ENCODE measurements at places on chromosomes 5 and 9.

GRCh38 chr5:171424726-171425125 is 5.3 kb downstream of the FGF18 start:
- DNase-seq, result no peak

GRCh38 chr5:123452401-123452800 is 29.2 kb upstream of the CEP120 start:
- no peak for DNase-seq

DNA sequence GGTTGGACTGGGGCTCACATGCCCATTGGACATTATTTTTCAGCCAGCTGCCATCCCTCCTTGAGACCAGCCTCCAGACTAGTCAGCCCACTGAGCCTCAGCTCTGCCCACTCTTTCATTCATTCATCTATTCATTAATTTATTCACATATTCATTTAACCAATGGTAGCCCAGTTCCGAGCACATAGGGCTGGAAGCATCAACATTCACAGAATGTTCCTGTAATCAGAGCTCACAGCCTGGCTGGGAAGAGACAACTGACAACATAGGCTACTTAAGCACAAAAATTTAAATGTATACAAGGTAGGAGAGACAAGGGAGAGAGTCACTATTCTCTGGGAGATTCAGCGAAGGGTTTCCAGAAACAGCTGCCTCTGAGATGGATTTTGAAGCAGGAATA is 17.0 kb upstream of the PBX3 start:
- no peak for DNase-seq

DNA sequence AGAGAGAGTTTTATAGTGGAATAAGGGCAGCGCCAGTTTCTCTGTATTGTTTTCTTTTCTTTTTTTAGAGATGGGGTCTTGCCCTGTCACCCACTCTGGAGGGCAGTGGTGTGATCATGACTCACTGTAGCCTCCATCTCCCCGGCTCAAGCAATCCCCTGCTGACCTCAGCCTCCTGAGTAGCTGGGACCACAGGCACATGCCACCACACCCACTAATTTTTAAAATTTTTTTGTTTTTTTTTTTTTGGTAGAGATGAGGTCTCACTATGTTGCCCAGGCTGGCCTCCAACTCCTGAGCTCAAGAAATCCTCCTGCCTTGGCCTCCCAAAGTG is 119.0 kb downstream of the PIK3R1 start:
- no peak for DNase-seq

- no peak for DNase-seq
These were observed 80.3 kb downstream of the FAM81B start for GRCh38 chr5:95471487-95471886.

- DNase-seq, result no peak
These were observed 26.2 kb downstream of the WWC1 start for GRCh38 chr5:168317521-168318147.

DNA sequence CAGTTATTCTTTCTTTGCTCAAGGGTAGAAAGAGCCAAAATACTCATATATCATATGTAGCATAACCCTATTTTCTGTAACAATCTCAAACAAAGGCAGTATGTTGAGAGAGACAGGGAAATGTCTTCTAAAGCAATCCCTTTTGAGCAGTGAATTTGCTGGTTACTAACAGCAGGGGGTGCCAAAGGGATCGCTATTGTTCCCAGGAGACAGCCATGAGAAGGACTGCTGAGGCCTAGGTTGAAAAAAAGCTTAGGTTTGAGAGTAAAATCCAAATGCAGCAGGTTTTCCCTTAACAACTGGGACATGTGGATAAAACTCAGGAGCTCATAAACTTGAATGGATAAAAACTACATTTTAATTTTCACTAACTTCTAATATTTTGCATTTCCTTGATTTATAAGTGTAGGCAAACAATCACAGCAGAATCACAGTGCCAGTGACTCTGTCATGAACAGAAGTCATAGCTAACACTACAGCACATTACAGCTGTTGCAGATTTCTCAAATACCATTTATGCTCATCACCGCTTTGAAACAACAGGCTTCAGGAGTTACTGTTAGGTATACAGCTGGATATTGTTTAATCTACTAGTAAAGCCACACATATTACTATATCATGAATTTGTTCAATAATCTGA is 148.4 kb downstream of the MAPKAP1 start:
- DNase-seq, result no peak

- no peak for DNase-seq
These were observed 7.4 kb upstream of the CEL start for GRCh38 chr9:133054194-133054890.

DNA sequence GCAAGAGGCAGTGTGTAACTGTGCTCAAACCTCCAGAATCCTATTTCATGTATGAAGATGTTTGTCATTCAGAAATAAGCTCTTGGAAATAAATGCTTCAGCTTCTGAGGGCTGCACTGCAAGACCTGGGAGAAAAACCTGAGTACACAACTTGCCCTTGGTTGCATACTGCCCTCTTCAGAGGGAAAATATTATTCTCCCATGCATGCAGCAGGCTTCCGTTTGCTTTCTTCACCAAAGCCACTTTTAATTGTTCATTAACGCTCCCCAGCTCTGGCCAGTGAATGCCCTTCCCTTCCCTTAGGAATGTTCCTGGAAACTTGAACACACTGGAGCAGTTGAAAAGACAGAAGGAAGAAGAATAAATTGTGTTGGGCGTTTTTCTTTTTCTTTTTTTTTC is 2.5 kb upstream of the WHRN start:
- no peak for DNase-seq

GRCh38 chr5:112534611-112535255 is 115.7 kb upstream of the EPB41L4A start:
- DNase-seq, result no peak

GRCh38 chr9:111151537-111151936 is 113.3 kb upstream of the LPAR1 start:
- DNase-seq, result no peak

DNA sequence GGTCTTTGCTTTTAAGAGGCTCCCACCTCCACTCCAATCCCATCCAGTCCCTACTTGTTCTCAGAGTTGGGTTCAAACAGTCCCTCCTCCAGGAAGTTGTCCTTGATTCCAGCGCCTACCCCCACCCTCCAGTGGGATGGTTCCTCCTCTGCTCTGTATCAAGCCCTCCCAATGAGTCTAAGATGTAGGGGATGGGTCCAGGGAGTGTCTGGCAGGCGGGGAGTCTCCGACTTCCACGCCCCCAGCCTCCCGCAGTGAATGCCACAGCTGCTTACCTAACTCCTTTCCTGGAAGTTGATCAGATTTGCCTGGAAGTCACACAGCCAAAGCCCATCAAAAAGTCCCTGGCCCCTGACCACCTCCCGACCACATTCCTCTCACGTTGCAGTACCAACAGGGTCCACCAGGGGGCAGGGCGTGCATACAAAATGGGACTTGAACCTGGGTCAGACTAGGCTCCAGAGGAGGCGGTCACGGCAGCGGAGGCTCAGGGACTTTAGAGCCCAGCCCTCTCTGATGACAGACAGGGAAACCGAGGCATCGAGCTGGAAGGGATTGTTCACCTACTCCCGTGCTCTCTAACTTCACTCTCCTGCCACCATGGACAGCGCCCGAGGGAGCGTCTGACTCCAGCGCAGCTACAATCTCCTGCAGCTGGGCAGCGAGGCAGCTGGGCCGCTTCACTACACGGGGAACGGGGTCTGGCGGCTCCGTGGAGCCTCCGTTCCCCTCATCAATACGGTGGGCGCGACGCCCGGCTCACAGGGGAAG is 25.0 kb upstream of the TDRD7 start:
- peak; percentile 48 for DNase-seq

GRCh38 chr5:18652404-18653215 is 1018.4 kb downstream of the TAF11L14 start:
- no peak for DNase-seq

DNA sequence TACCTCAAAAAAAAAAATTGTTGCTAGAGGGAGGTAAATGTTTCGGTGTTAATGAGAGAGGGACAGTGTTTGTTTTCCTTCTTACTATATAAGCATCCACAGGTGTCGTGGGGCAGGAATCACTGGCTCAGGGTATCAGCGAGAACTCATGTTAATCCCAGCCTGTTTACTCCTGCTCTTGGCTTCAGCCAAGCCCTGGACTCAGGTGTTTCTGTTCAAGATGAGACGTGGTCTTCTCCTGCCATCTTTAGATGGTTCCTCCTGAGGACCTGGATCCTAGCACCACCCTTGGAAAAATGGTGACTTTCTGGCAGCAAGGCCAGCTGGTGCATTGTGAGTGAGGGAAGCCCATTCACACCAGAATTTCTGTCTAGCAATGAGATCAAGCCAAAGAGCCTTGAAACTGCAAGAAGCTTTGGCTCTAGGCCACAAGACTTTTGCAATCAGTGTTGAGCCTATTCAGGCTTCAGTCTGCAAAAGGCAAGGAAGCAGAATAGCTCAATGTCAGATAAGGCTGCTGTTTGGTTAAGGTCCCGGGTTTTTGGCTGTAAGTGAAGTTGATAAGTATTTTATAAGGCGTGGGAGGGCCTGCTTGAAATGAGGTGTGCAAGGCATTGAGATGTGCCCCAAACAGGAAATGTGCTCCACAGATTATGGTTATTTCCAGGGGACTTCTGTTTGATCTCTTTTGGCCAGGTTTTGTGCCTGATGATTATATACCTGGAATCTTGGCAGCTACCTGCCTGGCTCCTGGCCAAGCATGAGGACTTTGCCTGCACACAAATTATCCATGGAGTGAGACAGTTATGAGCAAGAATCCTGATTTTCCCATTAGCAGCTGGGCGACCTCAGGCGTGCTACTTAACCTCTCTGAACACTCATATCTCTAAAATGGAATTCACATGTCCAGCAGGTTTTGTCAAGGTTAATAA is 99.8 kb downstream of the TENT4A start:
- no peak for DNase-seq

DNA sequence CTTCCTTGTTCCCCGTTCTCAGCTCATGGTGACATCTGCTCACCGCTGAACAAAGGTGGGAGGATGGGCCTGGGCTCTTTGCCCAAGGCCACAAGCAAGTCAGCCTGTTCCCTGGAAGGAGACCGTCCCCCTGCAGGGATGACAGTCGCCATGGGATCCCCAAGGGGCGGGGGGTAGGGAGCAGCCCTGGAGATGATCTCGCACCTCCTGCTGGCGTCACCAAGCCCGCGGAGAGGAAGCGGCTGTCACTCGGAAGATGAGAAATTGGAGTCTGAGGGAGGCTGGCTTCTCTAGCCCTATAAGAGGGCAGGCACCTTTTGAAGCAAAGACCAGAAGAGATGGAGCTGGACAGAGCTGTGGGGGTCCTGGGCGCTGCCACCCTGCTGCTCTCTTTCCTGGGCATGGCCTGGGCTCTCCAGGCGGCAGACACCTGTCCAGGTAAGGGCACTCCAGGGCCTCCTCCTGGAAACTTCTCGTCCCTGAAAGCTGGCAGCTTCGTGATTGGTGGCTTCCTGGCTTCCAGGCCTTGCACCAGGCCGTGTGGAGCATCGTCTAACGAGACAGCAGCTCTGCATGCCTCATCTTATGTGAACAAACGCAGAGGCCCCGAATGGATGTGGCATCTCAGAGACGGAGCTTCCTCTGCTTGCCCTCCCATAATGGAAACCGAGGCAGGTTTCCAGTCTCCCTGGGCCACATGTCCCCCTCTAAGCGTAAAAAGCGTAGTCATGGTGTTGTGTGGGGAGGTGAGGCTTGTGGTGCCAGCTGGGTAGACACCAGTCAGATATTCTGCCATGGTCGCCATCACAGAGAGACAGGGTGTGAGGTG is at the start of gene FCN2:
FCN2 (plus strand) TSS at position 327 of the 829 bp plus-strand sequence; CDS start at position 339, 12 bp downstream.
- DNase-seq, result no peak

DNA sequence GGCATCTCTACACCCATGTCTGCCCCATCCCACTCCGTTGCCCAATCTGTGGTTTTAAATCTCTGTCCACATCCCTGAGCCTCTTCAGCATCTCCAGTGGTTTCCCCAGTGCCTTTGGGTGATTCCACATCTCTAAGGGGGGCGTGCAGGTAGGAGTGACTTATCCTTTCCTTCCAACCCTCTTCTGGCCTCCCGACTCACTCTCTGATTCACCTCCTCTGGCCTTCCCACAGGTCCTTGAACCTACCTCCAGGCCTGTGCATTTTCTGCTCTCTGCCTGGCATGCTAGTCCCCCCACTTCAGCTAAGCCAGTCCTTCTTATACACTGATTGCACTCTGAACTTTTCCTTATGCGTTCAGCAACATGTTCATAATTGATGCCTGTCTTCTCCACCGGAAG is 99.0 kb downstream of the RALGPS1 start:
- no peak for DNase-seq

DNA sequence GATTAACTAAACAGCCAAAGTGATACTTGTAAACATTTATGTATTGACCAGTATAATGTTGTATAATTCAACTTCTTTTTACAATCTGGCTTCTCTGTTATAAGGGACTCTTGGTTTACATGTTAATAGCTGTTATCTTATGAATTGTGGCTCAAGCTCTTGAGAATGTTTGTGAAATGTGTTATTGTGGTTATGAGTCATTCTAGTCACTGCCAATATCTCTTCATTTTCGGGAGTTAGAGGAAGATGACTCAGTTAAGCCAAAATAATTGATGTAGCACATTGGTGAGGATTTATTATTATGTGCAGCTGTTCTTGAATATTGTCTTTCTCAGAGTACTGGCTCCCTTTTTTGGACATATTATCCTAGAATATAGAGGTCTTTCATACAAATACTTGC is 655.2 kb upstream of the RIOK2 start:
- no peak for DNase-seq

- DNase-seq, result no peak
These were observed 42.7 kb upstream of the COL5A1 start for GRCh38 chr9:134598884-134599245.

DNA sequence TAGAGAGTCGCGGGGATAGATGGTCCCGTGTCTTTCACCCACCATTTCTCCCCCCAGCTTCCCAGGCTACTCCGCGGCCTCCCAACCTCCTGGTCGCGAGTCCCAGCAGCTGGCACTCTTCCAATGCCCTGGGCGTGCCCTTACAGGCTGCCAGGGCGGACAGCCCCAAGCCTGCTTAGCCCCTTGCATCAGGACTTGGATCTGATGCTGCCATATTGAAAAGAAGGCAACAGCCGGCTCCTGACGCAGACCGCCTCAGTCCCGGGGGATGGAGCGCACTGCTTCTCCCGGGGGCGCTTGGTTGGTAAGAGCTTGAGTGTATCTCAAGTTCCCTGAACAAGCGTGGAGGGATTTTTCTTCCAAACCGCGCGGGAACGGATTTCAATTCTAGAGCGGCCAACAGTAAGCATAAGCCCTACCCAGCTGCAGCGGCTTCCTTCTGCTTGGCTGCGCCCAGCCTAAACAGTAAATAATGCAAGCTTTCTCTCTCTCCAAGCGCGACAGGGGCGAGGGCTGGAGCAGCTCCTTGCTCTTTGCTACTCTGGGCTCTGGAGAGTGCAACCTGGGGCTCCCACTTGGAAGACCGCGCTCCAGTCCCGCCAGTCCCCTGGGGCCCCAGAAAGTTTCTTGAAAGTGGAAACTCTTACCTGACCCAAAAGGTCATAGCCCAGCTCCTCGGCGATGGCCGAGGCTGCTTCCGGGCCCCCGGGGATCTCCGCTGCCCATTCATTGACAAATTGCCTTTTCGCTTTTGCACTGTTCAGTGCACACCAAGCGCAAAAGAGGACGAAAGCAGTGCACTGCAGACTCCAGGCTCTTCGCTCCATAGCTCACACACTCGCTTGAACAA is 607 bp downstream of the PCSK1 start:
- DNase-seq, result no peak

GRCh38 chr5:157265714-157266285 is at the start of gene CYFIP2:
CYFIP2 (plus strand) TSS chr5:157266123; CDS start chr5:157285362, 19,239 bp downstream.
- peak; percentile 72 for DNase-seq
